ENCODE measurements at places on chromosomes 2 and 18.

- no peak for DNase-seq
These were observed 74.2 kb downstream of the CD8B2 start for GRCh38 chr2:106561356-106561755.

GRCh38 chr18:11004294-11004693 is 145.1 kb downstream of the PIEZO2 start:
- no peak for DNase-seq

DNA sequence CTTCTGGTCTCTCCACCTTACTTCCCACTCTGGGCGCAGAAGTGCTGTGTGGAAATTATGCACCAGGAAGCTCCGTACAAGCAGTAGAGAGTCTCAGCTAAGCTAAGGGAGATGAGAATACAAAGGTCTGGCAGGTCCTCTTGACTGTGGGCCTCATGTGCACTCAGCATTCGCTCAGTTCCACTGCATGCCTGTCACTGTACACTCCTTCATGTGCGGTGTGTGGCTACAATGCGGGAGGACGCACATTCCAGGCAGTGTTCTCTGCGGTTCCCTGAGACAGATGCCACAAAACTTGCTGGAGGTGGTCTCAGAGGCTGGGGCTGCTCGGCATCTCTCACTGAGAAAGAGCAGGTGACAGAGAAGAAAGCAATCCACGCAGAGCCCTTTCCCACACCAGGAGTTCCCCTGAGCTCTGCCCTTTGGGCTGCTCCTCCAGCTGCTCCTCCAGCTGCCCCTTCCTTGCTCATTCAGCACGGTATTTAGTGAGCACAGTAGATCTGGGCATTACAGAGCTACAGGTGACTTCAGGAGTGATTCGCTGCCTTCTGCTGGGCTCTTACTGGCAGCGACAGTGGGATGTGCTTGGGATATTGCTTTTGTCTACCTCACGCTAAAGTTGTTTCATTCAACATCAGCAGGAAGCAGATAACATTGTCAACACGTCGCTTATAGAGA is 176.6 kb downstream of the SH3RF3 start:
- no peak for DNase-seq

- no peak for DNase-seq
These were observed 114.2 kb downstream of the ICA1L start for GRCh38 chr2:202757339-202757738.

GRCh38 chr2:201978986-201979385 is 54.7 kb upstream of the FZD7 start:
- no peak for DNase-seq

- no peak for DNase-seq
These were observed 102.0 kb downstream of the SH3RF3 start for GRCh38 chr2:109230941-109231420.

GRCh38 chr2:460861-461260 is 173.0 kb upstream of the ALKAL2 start:
- DNase-seq = no peak

- no peak for DNase-seq
These were observed 87.2 kb downstream of the PPP1R1C start for GRCh38 chr2:182072861-182073260.

DNA sequence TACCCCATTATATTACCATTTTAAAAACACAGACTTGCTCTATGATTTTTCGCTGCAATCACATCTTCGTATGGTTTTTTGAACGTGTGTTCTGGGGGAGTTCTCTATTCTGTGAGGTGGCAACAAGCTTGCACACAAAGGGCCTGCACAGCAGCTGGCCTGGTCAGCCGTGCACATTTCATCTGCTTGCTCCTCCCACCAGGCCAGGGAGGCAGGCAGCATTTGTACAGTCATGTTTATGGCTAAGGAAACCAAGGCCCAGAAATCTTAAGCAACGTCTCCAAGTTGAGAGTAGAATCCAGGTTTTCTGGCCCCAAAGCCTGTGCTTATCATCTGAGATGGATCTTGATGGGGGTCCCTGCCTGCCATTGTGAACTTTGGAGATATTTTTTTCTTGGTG is 106.4 kb upstream of the SMIM21 start:
- DNase-seq = no peak

DNA sequence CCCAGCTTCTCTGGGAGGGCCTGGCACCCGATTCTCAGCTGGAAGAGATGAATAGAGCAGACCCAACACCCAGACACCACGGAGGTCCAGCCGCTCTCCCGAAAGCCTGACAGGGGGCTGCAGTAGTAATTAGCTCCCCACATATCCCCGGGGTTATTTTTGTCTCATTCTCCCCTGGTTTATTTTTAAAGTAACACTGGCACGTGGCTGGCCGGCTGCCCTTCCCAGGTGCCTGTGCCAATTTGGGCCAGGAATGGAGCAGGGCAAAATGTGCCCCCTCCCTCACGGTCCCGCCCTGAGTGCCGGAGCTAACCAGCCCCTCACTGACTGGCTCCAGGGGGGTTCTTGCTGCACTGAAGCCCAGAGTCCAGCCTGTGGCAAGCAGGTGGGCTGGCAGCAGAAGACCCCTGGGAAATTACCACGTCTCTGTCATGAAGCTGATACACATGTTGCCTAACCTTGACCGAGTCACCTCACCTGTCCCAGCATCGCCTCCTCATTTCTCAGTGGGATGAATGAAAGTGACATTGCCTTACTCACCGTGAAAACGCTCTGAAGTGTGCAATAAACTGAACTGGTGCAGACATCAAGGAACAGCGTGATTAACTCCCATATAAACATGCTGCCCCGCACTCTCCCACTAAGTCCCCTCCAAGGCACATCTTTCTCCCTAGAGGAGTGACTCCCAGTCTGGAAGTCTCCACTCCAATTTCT is 18.4 kb downstream of the KCNK3 start:
- DNase-seq = no peak

DNA sequence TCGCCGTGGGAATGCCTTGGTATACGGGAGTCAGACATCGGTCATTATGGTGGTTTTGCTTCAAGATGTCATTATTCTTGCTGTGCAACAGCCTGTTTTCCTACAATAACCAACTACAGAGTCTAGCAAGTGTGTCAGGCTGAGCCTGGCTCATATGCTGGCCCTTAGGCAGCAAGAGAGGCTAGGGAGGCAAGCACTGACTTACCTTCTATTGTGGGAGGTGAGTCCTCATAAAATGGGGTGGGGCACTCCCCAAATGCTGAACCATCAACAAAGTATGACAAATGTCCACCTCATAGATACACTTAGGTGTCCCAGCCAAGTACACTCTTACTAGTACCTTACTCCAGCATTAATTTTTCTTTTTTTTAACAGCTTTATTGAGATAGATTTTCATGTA is 77.0 kb upstream of the ATL2 start:
- DNase-seq = no peak

DNA sequence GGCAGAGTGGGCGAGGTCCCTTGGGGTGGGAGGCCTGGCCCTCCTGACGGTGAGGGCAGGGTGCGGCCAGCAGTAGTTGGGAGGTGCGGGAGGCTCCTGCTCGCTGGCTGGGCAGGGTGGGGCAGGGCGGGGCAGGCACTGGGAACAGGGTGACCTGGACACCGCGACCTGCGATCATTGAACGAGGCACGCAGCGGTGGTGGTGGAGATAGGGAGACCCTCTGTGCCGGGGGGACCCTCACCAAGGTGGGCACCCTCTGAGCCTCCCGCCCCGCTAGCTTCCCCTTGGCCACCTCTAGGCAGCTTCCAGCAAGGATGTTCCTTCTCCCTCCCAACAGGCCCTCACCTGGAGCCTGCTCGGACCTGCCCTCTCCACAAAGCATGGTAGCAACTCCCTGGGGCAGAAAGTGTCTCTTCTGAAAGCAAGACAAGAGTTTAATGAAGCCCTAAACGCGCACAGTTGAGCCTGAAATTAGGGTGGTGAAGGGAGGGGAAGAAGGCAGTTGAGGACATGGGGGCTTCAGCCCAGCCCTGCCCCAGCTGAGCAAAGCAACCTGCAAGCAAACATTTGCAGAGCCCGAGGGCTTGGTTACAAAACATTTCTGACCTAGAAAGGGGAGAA is 15.4 kb upstream of the FOSL2 start:
- no peak for DNase-seq

DNA sequence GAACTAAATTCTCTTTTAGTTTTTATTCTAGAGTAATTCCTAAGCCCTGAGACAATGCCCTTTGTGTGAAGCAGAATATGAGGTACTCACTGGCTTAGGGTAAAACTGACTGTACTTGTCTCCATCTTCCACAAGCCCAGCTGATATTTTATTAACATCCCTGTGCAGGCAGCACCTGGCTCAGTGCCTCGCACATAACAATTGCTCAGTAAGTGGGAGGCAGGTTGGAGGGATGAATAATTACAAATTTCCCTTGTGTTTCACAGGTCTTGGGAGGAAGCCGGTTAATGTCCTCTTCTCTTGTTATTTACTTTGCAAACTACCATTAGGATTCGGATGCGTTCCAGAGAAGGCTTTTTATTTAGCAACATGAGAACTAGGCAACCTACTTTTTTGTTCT is 249.8 kb upstream of the FSHR start:
- no peak for DNase-seq

- no peak for DNase-seq
These were observed 577.4 kb downstream of the CPS1 start for GRCh38 chr2:211133766-211134165.

DNA sequence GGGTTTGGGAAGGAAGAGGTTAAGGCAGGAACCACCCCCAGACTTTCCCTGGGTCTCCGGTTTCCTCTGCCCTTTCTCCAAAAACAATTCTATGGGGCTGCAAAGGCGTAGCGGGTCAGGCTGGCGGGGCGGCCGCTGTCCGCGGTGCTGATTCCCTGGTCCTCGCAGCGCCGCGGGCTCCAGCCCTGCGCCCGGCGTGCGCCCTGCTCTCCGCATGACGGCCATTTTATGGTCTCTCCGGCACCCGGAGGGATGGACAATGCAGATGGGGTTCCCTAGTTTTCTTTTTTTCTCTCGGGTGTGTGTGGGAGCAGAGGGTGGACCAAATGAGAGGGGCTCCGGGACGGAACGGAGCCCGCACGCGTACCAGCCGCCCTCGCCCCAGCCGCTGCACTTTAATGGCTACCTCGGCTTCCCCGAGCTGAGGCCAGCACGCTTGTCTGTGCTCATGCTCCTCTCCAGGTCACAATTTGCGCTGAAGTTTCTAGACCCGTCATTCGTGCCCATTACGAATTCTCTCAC is 1.6 kb downstream of the ST8SIA3 start:
- no peak for DNase-seq

DNA sequence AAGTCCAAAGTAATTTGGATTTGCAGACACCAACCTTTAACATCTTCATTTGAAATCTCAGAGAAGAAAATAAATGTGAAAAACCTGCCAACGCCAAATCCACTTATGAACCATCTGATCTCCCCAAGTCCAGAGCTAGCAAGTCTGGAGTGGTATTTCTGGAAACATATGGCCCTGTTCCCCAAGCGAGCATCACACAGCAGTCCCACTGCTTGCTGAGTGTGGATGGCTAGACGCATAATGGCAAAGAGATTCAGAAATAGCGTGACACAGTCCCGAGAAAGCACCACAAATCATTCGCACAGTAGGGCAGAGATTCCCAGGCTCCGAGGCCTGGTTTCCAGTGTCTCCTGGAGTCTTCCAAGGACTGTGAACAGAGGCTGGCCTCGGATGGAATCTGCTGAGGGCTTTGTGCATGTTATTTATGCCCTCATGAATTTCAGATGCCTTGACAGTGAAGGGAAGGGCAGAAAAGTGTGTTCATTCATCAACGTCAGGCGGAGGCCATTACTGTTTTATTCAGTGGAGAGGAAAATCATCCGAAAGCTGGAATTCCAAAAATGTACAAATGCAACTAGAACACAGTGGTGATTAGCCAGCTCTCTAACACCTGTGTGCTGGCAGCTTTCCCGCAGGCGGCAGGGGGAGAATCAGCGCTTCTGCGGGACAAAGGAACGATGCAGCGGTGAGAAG is 417.0 kb downstream of the EIPR1 start:
- no peak for DNase-seq

DNA sequence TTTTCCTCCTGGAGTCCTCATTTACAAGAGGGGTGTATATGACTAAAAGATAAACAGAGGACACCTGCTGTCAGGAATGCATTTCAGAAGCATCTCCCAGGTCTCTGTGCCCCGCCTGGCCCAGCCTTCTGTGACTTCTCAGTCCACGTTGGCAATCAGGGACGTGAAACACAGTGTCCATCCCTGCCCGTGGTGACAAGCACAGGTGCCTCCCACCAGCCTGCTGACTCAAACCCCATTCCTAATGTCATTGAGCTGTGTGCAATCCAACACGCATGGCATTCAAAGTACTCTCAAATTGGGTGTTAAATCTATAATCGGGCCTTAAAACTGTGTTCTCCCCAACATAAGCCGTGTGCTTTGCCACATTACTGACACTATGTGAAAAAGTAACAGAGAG is 343.2 kb downstream of the EIPR1 start:
- no peak for DNase-seq

- no peak for DNase-seq
These were observed 806.4 kb downstream of the TRIB2 start for GRCh38 chr2:13522917-13523821.

- DNase-seq = no peak
These were observed 68.8 kb upstream of the CDC42EP3 start for GRCh38 chr2:37740164-37740739.

GRCh38 chr18:42047721-42048120 is 92.7 kb downstream of the PIK3C3 start:
- no peak for DNase-seq

GRCh38 chr2:173607606-173608311 is 253.1 kb downstream of the CDCA7 start:
- no peak for DNase-seq

DNA sequence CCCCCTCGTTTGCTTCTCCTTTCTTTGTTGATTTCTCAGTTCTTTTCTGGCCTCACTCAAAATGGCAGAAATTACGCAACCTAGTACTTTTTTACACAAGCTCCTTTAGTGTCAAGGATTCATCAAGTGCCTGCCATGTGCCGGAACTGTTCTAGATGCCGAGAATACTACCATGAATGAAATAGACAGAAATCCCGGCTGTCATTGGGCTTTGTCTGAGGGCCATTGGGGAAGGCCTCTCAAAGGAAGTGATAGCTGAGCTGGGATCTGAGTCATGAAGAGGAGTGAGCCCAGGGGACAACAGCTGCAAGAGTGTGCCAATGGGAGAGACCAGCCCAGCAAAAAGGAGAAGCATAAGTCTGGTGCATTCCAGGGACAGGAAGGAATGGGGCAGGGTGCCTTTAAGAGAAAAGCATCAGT is 34.3 kb upstream of the PPP1CB start:
- no peak for DNase-seq

GRCh38 chr2:134150760-134151159 is 103.1 kb upstream of the MGAT5 start:
- no peak for DNase-seq

DNA sequence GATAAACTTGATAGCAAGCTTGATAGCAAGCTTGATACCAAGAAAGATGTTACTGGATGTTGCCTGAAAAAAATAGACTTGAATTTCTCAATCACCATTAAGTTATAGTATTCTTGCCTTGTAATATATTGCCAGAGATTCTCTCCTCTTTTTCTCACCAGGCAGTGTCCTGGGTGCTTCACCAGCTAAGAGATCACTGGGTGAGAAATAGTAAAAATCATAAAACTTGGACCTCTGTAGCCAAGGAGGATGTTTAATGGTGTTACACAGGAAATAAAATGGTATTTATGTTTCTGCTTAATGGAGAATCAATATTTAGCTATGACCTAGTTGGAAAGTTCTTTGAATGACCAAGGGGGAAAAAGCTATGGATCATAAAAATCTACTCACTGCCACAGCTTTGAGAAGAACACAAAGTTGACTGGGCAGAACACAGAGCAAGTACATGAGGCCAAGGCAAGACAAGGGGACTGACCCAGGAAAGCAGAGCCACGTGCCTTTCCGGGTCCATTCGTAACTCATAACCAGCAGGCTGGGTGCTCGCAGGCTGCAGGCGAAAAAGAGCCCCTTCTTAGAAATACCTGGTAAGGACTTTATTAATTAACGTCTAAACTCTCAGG is 129.4 kb upstream of the HNMT start:
- no peak for DNase-seq

GRCh38 chr18:12336171-12336613 is 28.2 kb downstream of the TUBB6 start:
- no peak for DNase-seq

All from stimulated activated CD8-positive, alpha-beta memory T cell treated with anti-CD3 and anti-CD28 coated beads, Interleukin-7, amount 100 ng/mL, for 24 hours (primary cell).